ENCODE measurements at places on chromosomes 4 and X.
A peak's percentile ranks its signal among the peaks of the same experiment; 100 is the strongest.

DNA sequence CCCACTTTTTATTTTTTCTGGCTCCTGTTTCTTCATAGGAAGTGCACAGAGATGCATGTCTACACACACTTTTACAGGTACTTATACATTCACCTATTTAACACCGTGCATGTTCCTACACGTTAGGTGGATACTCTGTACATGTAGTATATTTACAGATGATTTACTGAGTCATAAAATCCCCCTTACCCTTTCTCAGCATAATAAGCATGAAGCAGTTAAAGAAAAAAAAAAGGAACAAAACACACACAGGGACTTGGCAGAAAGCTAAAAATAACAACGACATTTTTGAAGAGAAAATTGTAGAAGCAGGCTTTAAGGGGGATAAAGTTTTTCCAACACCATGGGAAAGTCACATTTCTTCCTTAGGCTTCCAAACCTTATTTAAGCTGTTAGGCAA lies 96.4 kb upstream of the IQCM start:
- DNase-seq, result no peak

GRCh38 chr4:130393642-130394041 lies 1297.7 kb downstream of the C4orf33 start:
- no peak for DNase-seq

DNA sequence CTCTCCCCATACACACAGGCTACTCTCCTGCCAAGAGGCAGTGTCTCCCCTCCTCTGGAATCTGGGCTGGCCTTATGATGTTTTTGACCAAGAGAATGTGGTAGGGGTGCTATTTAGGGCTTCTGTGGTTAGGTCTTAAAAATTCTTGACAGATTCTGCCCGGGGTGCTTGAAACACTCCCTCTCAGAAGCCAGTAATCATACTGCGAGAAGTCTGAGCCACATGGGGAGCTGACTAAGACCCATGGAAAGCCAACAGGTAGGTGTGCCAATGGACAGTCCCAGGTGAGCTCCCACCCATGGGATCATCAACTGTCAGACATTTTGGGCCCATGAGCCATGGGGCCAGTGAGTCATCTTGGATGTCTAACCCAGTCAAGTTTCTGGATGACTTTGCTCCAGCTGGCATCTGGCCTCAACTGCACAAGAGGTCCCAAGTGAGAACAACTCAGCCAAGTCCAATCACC lies 315.7 kb downstream of the FBXW7 start:
- DNase-seq, result no peak

- no peak for DNase-seq
Observed at GRCh38 chr4:137608085-137608484, 75.8 kb upstream of the PCDH18 start.

DNA sequence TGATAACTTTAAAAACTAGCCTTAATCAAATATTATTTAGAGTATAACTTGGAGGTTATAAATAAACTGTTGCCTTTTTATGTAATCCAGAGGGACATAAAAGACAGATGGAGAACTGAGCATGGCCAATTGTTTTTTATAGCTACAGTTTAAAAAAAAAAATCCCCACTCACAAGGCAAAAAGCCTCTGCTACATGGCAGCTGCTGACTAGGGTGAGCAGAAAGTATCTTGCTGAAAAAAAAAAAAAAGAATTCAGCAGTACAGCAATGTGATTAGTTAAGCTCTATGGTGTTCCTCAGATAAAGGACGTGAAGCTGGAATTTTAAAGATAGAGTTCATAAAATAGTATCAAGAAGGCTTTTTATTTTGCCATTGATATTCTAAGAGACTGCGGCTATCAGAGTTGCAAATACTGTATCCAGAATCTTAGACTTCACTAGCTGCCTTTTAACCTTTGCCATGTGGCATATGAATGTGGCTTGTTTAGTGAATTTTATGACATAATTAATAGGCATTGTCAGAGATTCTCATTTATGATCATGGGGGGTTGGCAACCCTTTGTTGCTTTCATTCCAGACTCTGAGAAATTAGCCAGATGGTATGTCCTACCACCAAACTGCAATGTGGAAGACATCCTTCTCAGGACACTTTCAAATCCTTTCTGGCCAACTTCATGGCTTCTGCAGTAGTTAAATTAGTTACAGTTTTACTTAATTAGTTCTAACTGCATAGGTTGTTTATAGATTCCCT lies 498.0 kb downstream of the STPG2 start:
- no peak for DNase-seq

DNA sequence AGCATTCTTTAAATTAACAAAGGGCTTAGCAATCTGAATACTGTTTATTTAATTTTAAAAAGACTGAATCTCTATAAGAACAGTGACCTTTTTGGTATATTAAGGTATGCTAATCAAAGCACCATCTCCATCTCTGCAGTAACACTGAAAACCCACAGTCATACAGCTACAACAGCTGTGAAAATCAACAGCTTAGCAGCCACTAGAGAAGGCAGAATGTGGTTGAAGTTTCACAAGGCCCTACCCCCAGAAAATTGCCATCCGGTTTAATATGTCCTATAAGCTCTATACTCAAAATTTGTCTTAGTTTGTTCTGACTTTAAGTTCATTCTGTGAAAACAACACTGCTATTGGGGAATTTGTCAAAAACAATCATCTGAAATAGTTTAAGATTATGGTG lies 128.7 kb downstream of the OPHN1 start:
- DNase-seq, result no peak

- DNase-seq, result no peak
Observed at GRCh38 chr4:166535865-166536264, 662.8 kb downstream of the TLL1 start.

GRCh38 chr4:108831291-108831690 lies 68.4 kb upstream of the ETNPPL start:
- DNase-seq, result no peak

DNA sequence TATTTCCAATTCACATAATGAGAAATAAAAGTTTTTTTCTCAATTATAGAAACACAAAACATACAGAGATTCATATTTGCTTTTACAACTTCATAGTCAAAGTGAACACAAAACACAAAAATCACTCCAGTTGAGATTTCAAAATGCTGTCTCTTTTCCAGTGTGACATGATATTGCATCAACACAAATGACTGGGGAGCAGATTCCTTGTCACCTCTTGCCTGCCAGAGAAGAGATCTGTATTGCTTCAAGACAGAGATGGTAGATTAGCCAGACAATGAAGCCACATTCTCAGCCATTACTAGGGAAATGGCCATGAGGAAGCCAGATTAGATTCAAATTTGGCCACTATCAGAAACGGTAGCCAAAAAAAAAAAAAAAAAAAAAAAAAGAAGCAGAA lies 2313.1 kb upstream of the AGA start:
- peak; percentile 16 for DNase-seq

DNA sequence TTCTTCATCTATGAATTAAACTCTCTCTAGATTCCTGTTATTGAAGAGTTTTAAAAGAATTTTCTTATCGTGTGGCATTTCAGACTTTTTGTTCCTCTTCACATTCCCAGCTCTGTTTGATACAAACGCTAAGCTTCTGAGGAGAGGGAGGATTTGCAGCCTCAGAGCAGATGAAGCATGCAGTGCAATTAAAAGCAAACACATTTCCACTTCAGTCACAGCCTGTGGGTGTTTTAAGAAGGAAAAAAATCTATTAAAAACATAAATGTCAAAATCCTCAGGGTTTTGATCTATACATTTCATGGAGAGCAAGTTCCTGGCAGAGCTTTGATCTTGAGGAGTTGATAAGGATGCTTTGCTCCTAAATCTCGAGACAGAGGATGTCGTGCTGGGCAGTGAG lies 442.4 kb upstream of the BOD1L1 start:
- no peak for DNase-seq

DNA sequence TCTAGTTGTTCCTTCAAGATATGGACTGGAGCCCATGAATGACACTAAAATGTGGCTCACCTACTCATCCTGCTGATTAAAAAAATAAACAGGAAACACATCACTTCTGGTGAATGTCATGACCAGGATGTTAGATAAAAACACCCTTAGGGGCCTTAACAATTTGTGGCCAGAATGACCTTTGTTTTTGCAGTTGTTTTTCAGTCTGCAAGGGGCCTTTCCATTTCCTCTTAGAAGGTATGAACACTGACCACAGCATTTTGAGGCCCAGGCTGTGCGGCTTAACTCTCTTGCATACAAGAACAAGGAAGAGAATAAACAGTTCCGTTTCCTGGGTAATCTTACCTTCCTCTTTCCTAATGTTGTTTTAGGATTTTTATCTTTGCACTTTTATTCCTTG lies 113.2 kb downstream of the IL1RAPL2 start:
- DNase-seq, result no peak

DNA sequence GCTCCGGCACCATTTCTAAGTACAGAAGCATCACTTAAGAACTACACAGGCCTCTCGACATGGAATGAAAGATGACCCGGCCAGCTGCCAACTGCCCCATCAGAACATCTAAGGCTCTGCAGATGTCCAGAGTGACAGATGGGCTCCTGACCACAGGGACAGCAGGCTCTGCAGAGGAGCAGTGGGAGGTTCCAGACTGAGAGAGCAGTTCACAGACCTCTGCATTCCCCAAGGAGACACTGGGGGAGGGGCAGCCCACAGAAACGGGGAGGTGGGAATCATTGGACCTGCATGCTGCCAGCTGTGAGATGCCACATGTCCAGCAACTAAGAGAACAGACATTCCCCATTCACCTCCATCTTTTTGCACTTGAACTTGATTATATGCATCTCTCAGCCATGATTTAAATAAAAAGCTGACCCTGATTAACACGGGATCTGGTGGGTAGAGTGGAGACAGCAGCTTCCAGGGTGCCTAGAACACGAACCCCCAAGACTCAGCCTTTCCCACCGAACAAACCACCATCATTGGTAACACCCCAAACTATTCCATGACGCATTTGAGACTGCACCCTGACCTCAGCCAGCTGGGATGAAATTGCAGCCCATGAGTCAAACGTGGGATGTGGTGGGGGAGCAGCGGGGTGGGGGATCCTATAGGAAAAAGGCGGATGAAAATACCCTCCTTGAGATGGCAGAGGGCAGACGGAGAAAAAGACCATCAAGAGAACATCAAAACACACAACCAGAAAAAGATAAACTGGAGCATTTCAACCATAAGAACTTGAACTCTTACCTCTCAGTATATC lies 47.2 kb downstream of the AFAP1 start:
- no peak for DNase-seq

GRCh38 chr4:174281182-174281737 lies 2.2 kb downstream of the FBXO8 start:
- no peak for DNase-seq

Measured in iPS DF 6.9 (cell line).